WERI-Rb-1 (cell line): ENCODE measurements at places on chromosomes 7 and 10.

- no peak for DNase-seq
Observed at GRCh38 chr10:24292304-24293293, 83.7 kb downstream of the KIAA1217 start.

DNA sequence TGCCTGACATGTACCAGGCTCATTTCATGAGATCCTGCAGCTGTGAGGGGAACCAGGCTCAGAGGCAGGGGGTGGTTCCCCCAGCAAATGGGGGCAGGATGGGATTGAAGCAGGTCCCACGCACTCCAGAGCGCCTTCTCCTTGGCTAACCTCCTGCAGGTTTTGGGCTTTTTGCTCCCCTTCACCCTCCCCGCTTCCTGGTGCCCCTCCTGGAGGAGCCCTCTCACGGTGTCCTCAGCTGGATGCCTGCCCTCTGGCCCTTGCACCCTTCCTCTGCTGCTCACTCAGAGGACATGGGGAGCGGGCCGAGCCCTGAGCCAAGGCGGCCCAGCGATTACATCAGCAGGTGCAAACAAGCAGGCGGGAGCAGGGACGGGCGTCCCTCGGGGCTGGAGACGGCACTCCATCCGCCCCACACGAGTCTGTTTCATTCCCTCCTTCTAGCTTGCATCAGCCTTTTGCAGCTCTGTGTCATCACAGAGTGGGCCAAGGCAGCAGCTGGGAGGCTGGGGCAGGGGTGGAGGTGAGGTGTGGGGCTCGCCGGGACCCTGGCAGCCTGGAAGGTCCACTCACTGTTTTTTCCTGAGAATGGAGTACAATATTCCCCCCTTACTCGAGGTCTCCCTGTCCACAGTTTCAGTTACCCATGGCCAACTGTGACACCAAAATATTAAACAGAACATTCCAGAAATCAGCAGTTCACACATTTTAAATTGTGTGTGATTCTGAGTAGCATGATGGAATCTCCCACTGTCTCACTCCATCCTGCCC is 52.7 kb upstream of the SLC29A3 start:
- no peak for DNase-seq

GRCh38 chr7:111743244-111743847 is 181.1 kb upstream of the IMMP2L start:
- DNase-seq = no peak

GRCh38 chr10:36116731-36117130 is 474.6 kb upstream of the FZD8 start:
- DNase-seq = no peak

- DNase-seq = no peak
Observed at GRCh38 chr7:157411580-157411979, 74.8 kb downstream of the DNAJB6 start.

GRCh38 chr7:55517936-55518689 is 54.2 kb downstream of the VOPP1 start:
- DNase-seq = no peak

DNA sequence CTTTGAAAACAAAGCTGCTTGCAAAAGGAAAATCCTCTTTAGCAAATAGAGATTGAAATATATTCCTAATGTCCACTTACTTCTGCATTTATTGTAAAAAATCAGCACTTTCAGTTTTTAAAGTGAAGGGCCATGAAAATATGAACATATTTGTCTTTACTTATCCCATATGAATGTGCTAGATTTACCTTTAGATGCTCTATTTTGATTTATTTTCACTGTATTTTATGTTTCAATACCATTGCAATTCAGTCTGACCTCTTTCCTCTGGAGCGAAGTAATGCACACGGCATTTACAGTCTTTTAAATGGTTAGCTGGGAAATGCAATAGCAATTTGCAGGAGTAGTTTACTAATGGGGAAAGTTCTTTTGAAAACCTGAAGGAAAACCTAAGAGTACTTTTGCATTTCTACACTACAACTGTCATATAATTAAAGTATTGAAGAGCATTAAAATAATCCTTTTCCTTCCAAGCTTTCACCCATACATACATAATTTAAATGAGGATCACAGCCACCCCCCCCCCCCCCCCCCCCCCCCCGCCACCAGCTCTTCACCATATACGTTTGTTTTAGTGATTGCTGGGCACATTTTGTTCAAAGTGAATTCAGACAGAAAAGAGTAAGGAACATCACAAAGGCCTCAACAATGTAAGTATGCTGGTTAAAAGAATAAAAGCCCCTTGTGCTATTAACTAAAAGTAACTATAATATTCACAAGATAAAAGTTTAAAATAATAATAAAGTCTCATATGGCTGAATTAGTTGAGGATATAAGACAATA is 3.5 kb downstream of the SKIDA1 start:
- DNase-seq = no peak

DNA sequence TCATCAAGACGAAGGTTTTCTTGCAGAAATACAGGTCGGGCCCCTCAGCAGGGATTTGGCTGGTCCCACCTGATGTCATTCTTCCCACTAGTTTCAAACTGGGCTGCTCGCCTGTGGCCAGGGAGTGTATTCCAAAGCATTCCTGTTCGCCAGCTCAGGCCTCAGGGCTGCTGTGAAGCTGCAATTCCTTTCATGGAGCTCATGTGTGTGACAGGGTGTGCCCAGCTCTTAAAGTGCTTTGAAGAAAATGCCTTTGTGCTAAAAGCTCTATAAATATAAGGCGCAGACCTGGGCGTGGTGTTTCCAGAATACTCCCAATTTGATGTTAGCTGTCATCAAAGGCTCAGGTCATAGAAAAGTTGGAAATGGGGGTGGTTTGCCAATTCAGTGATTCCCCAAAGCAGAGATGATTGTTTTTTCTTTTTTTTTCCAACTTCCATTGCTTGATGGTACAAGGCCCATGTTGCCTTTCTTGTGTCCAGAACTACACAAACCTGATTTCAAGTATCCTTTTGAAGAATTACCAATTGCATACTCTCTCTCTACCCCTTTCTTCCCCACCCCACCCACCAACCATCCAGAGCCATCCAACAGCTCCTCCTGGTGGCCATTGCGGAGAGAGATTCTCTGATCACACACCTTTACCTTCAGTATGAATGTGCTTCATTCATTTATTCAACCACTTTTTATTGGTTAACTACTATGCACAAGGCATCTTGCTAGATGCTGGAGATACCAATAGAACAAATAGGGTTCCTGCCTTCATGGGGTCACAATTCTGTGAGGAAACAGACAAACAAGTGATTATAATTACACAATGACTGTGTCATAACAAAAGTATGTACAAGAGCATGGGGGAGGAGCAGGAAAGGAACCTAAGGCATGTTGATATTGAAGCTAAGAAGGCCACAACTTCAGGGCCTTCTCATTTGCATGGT is 297.3 kb upstream of the LYZL1 start:
- peak; percentile 39 for DNase-seq
